Choroid plexus epithelial cell (primary cell): ENCODE measurements at places on chromosomes 4 and X.

DNA sequence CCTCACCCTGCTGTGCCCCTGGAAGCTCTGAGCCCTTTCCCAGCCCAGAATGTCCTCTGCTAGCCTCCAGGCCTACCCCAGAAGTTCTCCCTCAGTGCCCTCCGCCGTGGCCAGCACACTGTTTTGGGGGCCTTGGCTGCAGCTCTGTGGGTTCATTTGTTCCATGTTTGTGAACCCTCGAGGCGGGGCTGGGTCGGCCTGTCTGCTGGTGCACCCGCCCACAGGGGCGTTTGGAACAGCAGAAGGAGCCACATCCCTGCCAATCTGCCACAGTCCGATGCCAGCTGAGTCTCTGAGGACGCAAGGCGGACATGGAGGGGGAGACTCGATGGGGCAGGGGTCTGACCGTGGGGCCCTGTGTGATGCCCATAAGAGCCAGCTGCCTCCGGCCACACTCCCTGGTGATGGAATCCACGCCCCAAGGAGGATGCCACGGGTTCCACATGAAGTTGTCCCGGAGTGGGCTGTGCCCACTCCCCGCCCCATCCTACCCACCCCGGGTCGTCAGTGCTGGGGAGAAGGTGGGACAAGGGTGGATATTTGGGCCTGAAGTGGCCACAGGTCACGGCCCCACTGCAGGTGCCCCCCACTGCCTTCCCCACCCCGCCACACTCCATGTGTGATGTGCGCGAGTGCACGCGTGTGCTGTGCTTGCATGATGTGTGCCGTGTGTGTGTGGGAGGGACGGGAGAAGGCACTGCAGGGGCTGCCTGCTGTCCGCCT is 7.1 kb downstream of the ATP5ME start:
- no peak for DNase-seq

DNA sequence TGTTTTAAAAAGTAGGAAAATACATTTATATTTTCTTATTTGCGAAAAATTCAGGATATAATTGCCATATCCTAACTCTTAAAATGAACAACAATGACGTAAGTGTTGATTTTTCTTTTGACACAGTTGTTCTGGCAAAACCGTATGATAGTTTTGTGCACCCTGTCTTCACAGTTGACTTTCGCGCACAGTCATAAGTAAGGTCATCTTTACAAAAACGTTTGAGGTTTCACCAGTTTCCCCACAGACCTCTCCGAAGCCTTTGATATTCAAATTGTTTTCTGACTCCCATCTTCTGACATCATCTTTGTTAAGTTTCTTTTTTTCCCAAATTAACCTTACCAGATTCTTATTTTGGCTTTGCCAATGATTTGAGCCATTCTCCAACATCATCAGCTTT is 48.1 kb upstream of the ATXN3L start:
- no peak for DNase-seq

DNA sequence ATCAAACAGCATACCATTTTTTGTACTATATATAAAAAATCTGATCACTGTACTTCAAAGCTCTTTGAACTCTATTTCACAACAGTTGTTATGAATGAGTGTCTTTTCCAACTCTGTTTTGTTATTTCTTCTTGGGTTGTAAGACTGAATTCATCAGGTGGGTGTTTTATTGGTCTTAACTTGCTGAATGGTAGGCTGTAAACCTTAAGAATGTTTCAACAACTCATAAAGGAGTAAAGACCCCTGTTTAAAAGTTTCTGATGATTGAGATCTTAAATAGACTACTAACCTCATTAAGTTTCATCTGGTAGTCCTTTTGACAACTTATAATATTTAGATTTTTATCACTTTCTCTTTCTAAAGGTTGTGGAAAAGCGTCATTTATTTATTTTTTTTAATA is 18.4 kb upstream of the STAG2 start:
- no peak for DNase-seq

GRCh38 chr4:42248972-42249371 is 96.5 kb upstream of the BEND4 start:
- no peak for DNase-seq

DNA sequence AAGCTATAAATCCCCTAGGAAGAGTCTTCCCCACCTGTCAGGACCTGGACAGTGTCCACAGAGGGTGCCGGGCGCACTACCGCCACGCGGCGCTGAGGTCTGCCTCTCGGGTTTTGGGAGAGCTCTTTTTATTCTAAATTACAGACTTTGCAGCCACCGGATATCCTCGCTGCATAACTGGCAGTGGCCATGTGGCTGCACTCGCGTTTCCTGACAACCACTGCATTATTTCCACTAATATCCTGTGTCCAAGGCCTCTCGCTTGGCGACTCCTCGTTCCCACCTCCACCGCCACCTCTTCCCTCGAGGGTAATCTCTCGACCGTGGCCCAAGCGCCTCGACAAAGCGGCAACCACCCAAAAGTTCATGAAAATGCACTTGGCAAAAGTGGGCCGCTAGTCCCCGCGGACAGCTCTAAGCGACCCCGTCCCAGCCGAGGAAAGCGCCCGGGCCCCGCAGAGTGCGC is 512 bp upstream of the TMEM131L start:
- peak; percentile 70 for DNase-seq

GRCh38 chrX:35743331-35743730 is 54.8 kb upstream of the MAGEB16 start:
- DNase-seq: no peak
